Right cardiac atrium (tissue), 5 donors: ENCODE measurements at places on chromosomes 13 and 19. TPM values are rescaled to one million over a fixed set of nuclear protein-coding genes. Genes with fewer than 3 reads are reported as not detected.
A peak's percentile ranks its signal among the peaks of the same experiment; 100 is the strongest.

The C5AR1 gene
- 2.3 TPM for polyA plus RNA-seq

DNA sequence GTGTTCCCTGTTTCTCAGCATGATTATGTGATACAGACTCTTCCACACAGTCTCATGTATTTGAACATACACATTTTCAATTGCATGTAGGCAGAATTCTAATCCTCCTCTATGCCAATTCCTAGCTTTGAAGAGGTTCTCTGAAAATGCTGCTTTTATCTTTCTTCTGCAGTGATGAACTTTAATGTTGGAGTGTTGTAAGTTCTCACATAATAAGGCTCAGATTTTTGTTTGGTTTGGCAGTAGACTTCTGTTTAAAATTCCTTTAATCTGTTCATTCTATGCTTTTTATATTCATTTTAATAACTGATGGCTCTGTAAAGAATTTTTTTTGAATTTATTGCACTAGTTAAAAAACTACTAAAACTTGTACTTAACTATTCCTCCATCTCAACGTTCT, 225.8 kb downstream of the GGACT start:
- DNase-seq = no peak

The LYPD3 gene
- polyA plus RNA-seq = 0.97 TPM

The ZNF99 gene
- 0.07 TPM for polyA plus RNA-seq

DNA sequence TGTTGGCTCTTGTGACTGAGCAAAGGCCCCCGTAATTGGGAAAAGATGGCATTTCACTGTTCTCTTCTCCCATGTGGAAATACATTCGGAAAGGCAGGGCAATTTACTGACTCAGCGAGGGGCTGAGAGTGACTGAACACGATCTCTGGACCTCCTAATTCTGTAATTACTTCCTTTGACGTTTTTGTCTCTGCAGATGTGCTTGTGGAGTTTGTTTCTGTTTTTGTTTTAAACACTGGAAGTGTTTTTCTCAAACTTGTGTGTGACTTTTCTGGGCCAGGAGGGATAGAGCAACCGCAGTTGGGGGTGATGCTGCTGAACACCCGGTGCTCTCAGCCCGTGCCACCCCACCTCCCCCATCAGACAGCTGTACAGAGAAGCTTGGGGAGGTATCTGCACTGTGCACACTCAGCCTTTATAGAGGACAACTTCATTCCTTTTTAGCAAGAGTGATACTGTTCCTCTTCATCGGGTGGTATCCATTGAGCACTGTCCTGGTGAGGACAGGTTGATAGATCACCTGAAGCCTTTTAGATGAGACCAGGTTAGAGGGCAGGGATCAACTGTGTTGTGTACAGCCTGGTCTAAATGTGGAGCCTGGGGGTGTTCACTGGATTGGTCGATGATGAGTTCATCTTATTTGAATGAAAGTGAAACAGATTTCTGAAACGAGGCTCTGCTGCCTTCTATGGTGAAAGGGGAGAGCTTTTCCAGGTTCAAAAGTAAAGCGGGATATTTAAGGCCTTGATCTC, 117.4 kb downstream of the ESD start:
- DNase-seq = no peak

DNA sequence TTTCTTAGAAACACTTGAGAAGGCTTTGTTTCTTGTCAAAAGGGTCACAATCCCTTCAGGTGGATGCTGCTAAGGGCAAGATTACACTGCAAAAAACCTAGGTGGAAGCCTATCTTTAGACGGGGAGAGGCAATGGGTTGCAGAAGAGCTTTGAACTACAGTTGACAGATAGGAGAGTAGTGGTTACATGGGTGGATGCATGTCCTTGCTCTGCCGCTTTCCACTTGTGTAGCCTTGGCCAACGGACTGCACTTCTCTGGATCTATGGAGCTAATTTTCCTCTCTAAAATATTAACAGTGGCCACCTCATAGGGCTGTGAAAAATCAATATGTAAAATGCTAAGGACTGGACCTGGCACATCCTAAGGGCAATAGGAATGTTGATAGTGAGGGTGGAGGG, 980 bp downstream of the BCKDHA start:
- no peak for DNase-seq

DNA sequence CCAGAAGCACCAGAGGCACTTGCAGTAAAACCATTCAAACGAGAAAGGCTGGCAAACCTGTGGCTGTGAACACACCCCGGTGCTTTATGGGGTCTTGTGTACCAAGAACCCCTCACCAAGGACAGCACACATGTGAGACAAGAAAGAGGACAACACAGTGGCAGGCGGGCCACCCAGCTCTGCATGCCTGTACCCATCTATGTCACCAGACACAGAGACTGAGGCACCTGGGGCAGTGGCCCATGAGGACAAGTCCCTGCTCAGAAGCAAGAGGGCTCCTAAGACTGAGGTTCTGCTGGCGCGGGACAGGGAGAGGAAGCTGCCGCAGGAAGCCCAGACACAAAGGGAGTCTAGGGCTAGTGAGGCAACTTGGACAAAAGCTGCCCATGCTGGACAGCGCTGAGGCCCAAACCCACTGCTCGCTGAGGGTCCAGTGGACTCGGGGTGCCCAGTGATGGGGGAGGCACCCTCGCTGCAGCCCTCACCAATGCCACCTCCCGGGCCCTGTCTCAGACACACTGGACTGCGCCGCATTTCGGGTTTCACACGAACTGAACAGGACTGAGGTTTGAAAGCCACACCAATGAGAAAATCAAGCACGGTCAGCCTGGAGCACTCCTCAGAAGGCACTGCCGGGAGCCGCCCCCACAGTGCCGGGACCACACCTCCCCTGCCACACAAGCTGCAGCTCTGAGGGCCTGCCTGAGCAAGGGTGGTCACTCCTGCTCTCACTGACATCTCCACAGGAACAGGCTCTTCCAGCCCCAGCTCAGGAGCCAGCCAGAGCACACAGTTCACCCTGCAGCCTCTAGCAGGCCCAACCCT, 232.7 kb downstream of the TUBA3C start:
- DNase-seq = peak; percentile 40

DNA sequence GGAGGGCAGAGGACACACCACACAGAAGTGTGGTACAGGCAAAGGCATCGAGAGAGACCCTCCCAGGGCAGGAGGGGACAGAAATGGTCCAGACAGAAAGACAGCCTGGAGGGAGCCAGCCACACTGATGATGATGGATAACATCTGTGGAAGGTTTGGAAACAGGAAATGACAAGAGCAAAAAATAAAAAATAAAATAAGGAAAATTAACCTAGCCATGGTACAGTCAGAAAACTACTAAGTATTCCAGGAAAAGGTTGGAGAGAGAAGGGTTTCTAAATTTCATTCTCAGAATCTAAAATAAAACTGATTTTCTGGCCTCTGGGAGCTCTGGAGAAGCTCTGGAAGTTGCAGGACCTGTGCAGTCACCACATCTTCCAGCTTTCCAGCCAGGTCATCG, 115.2 kb upstream of the VSTM2B start:
- DNase-seq = no peak

- DNase-seq = no peak
These were observed 76.3 kb upstream of the GPR183 start for GRCh38 chr13:99383511-99383921.

The MRI1 gene
- 11.2 TPM for polyA plus RNA-seq

GRCh38 chr13:85738696-85739320, 60.4 kb downstream of the SLITRK6 start:
- no peak for DNase-seq

The JAK3 gene
- 2.2 TPM for polyA plus RNA-seq

- no peak for DNase-seq
These were observed 35.6 kb upstream of the ZNF599 start for GRCh38 chr19:34808566-34808965.

DNA sequence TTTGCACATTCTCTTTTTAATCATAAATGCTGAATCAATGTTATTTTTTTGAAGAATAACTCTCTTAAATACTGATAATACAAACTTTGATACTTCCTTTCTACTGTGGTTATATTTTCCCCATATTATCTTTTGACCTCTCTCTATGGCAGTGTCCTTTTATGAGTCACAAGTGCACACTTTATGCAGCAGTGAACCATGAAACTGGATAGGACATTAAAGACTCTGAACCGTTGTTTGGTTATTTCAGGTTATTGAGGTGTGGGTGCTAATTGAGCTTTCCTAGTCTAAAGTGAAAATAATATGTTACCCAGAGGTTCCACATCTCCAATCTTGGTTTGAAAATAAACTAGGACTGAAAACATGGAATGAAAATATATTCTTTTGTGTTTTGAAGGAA, 71.4 kb downstream of the DGKH start:
- DNase-seq = no peak

DNA sequence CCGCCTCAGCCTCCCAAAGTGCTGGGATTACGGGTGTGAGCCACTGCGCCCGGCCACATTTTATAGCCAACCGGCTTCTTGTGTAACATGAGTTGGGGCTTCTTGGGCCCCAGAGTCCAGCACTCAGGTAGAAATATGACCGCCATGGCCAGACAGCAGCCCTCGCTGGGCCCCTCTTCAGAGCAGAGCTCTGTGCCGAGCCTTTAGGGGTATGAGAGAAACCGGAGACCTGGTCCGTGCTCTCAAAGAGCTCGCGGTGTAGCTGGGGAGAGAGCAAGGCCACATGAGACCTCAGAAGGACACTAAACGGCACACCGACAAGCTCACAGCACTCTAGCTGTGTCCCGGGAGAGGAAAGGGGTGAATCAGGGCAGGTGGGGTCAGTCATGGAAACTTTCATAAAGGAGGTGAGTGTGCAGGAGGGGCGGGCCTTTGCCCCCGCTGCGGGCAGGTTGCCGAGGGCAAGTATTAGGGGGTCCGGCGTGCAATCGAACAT, 15.8 kb downstream of the ACTN4 start:
- peak; percentile 55 for DNase-seq

DNA sequence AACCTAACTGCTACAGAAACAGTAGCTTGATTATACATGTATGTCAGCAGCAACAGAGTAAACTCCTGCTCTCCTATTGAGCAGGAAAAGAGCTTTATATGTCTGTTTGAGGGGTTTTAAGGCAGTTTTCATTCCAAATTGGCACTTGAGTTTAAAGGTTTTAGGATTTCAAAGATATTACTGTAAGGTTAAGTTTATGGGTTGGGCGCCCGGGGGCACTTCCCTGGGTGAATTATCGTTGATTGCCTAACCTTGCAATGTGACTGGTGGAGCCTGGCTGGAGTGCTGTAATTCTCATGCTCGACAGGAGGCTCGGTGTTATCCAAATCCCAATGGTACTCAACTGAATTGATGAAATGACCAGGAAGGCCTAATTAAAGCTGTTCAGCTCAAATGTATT, 1586.1 kb downstream of the OLFM4 start:
- DNase-seq = no peak

DNA sequence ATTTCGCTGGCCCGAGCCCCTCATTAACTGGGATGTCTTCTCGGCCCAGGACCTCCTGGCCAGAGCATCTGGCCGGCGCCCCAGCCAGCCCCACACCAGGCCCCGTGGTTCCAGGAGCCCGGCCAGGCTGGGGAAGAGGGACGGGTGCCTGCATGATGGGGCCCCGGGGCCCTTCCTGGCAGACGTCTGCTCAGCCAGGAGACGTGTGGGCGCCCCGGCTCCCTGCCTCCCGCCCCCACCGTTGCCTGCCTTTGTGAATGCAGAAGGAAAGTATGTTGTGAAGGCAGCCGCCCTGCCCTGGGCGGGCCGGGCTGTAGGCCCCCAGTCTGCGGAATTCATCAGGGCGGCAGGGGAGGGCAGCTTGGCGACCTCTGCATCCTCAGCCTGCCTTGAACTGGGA, 4.4 kb upstream of the COMP start:
- DNase-seq = peak; percentile 55

DNA sequence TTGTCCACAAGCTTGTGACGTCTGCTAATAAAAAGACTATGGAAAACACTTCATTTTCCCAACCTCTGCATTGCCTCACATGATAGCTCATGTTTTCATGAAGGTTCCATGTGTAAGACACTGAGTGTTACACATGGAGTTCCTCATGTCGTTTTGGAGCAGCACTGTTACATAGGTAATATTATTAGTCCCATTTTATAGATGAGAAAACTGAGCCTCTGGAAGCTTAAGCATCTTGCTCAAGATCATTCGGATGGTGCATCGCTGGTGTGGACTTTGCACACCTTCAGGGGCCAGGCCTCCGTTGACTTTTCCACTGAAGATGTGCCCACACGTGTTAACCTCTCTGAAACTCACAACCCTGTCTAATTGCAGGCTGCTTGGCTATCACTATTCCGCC, 743.4 kb downstream of the UQCRFS1 start:
- no peak for DNase-seq

GRCh38 chr13:72255908-72256307, 388.9 kb upstream of the DACH1 start:
- DNase-seq = no peak

- DNase-seq = no peak
These were observed 191.5 kb downstream of the ZNF536 start for GRCh38 chr19:30563691-30564090.

DNA sequence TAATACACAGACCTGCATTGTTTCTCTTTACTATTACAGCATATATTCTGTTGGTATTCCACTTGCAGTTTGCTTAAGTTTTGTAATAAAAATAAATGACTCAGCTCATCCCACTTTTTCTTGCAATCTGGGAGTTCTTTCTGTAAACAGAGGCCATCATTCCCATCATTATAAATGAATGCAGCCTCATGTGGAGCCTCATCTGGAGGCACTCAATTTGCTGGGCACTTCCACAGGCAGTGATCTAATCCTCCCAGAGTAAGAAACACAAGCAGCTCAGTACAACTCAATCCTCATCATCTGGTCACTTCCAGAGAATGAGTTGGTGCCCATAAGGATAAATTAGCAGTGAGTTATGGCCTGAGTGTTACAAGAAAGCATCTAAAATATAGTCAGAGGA, 2801.9 kb downstream of the PCDH9 start:
- no peak for DNase-seq

The TMPRSS9 gene
- polyA plus RNA-seq = not detected

DNA sequence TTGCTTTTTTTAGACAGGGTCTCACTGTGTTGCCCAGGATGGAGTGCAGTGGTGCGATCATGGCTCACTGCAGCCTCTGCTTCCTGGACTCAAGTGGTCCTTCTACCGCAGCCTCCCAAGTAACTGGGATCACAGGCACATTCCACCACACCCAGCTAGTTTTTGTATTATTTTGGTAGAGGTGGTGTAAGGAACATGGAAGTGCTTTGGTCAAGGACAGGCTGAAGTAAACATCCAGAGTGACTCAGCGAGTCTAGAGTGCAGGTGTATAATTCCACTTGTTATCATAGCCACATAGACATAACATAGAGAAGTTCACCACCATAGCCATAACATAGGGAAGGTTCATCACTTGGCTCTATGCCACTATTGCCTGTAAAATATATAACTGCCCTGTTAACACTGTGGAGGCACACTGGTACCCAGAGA, 98.6 kb downstream of the RBM26 start:
- DNase-seq = no peak
